ENCODE measurements at places on chromosomes 11 and 22.
A peak's percentile ranks its signal among the peaks of the same experiment; 100 is the strongest.

GRCh38 chr11:20369826-20370225 lies 6.3 kb downstream of the HTATIP2 start:
- DNase-seq = no peak

GRCh38 chr22:50526834-50527801 lies 1.7 kb upstream of the SCO2 start:
- peak; percentile 67 for DNase-seq

GRCh38 chr11:30412509-30412908 lies 89.6 kb downstream of the ARL14EP start:
- DNase-seq = no peak

GRCh38 chr11:20161230-20161918 lies 1.1 kb upstream of the DBX1 start:
- no peak for DNase-seq

DNA sequence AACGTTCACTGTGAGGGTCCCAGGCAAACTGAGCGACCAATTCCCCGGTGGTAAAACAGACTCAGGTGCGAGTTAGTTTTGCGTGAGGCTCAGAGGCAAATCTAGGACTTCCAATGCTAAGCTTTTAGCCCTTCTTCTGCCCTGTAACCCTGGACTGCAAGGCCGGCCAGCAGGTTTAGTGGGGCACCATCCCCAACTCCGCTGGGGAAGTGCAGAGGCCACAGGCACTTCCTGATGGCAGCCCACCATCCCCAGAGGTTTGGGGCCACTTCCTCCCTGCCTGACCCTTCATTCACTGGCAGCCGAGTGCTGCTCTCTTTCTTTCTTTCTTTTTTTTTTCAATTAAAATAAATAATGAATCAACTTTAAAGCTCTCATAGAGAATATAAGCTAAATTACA lies 124.6 kb upstream of the B3GAT1 start:
- DNase-seq = no peak

DNA sequence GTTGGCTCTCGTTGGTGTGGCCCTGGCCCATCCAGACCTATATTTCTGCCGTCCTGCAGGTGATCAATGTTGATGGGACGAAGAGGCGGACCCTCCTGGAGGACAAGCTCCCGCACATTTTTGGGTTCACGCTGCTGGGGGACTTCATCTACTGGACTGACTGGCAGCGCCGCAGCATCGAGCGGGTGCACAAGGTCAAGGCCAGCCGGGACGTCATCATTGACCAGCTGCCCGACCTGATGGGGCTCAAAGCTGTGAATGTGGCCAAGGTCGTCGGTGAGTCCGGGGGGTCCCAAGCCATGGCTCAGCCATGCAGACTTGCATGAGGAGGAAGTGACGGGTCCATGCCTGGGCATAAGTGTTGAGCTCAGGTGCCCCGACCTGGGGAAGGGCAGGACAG lies 57.1 kb upstream of the PPP6R3 start:
- DNase-seq = no peak

- DNase-seq = no peak
Observed at GRCh38 chr22:35478633-35479107, 62.0 kb upstream of the RASD2 start.

DNA sequence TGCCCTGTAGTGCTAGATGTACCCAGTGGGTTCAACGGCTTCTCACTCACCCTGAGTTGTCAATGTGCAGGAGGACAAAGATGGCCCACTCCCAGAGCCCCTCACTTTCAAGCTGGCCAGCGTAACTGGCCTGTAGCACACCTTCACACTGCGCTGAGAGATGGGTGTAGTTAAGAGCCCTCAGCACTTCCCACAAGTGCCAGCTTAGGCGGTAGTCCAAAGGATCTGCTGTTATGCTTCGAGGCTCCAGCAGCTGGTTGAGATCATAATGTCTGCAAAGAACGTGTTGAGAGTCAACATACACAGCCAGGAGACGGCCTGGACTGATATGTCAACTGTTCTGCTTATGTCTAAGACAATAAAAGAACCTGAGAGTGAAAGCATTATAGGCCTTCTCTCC lies 14.7 kb upstream of the CHRNA10 start:
- DNase-seq = no peak

DNA sequence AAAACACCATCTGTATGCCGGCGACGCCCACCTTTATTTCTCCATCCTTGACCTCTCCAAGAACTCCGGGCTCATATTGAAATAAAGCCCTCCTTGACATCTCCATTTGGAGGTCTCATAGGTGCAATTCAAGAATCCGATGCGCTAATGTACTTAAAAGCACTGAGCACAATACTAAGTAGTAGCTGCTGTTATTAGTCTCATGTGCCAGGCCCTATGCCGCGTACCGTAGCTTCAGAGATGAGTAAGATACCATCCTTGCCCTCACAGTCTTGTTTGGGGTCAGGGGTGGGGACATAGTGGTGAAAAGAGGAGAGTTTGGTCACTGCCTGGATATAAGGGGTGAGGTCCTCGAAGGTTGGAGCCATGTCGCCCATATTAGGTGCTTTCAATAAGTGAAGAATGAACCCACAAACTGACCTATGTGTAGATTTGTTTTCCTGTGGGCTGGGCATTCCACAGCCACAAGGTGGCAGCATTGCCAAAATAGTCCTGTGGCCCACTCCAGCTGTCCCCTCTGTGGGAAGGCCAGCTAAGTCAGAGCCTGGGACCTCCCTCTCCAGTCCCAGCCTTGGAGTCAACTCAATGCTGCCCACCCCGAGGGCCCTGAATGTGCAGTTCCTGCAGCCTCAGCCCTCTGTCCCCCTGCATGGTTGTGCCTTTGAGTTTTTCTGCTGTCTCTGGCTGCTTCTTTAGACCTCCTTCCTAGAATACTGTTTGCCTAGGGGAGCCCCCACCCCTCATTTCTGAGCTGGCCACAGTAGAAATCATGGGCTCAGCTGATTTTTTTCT lies 6.5 kb downstream of the DCPS start:
- peak; percentile 9 for DNase-seq

DNA sequence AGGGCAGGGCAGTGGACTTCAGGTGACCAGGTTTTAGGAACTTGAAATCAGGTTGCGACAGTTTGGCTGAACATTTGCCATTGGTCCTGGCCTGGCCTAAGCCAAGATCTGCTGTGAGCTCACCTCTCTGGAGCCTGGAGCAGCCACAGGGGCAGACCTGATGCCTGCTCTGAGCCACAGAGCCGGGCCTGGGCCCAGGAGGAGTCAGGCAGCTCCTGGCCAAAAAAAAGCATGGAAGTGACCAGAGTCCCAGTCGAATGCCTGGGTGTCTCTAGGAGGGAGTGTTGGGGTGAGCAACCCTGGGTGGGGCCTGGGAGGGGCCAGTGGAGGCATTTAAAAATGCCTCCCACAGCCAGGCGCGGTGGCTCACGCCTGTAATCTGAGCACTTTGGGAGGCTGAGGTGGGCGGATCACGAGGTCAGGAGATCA lies 6.0 kb upstream of the OMP start:
- no peak for DNase-seq

GRCh38 chr11:95035316-95035715 lies 10.3 kb downstream of the KDM4E start:
- no peak for DNase-seq

GRCh38 chr11:117328375-117329010 lies 839 bp downstream of the CEP164 start:
- no peak for DNase-seq

GRCh38 chr11:65719871-65720210 lies 757 bp downstream of the RNASEH2C start:
- no peak for DNase-seq

DNA sequence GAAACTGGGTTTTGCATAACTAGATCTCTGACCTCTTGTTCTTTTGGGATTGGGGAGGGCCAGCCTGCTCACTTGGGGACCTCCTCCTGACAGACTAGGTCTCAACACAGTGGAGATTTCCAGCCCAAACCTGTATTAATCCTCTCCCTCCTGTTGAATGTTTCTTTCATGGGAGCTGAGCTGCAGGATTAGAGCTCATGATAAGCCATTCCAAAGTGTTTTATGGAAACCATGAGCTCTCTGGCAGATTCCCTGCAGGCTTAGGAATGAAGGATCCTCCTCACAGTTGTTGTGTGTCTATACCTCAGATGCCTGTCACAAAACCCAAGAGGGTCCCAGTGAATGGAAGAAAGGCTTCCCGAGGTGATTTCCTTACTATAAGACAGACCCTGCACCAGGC lies 248.4 kb upstream of the B3GAT1 start:
- DNase-seq = no peak

DNA sequence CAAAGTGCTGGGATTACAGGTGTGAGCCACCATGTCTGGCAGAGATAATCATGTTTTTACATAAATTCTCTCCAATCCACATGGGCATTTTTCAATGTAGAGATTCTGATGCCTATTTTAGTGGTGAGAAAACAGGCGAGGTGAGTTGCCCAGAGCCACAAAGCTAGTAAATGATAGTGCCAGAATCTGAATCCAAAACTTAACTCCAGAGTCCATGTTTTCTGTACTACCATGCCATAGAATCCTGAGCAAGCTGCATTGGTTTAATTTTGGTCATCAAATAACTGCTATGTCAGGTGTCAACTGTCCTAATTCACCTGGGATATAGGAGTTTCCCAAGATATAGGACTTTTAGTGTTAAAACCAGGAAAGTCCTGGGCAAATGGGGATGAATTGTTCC lies 13.6 kb downstream of the NEFH start:
- DNase-seq = no peak

GRCh38 chr11:3091846-3092602 lies 34.8 kb upstream of the CARS1 start:
- peak; percentile 58 for DNase-seq

DNA sequence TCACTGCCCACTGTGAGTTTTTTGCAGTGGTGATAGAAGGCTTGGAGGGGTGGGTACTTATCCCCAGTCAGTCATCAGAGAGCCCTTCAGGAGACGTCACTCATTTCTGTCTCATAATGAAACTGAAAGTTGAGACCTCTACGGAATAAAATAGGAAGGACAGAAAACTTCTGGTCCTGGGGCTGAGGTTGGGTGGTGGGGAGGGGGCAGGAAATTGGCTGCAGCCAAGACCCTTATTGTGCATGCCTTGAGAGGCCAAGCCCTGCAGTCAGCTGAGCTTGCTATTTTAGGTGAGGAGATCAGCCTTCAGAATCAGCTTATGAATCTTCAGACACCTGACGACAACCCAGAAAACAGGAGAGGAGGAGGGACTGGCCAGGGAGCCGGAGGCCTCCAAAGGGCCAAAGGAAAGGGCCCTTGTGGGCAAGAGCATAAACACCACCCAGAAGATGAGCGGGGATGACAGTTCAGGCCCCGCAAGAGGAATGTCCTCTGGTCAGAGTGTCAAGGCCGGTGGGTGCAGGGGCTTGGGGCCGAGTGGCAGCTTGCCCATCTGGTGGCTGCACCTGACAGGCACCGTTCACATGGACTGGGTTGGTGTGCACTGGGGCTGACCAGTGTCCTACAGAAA lies 17.9 kb upstream of the ADA2 start:
- no peak for DNase-seq

DNA sequence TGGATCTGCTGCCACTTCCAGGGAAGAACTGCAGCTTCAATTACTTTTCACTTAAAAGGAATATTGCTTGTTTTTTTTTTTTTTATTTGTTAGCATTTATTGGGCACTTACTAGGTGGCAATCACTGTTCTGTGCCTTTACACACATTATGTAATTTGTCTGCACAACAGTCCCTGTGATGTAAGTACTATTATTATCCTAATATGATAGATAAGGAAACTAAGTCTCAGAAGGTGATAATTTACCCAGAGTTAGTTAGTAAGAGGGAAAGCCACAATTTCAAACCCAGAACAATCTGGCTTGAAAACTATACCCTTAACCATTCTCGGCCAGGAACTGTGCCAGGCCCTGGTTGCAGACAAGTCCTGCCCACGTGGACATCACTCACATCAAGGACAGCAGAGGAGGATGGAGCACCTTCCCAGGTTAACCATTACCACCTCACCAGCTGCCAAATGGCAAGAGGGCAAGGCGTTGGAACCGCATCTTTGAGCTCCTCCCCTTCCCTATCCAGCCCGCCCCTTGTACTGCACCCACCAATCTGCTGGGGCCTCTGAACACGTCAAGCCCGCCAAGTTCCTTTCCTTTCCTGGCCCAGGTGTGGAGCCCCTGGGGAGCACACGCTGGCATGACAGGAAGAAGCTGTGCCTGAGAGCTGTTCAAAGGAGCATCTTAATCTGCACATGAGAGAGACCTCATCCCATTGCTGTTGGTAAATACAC lies 78.4 kb downstream of the NAV2 start:
- no peak for DNase-seq

DNA sequence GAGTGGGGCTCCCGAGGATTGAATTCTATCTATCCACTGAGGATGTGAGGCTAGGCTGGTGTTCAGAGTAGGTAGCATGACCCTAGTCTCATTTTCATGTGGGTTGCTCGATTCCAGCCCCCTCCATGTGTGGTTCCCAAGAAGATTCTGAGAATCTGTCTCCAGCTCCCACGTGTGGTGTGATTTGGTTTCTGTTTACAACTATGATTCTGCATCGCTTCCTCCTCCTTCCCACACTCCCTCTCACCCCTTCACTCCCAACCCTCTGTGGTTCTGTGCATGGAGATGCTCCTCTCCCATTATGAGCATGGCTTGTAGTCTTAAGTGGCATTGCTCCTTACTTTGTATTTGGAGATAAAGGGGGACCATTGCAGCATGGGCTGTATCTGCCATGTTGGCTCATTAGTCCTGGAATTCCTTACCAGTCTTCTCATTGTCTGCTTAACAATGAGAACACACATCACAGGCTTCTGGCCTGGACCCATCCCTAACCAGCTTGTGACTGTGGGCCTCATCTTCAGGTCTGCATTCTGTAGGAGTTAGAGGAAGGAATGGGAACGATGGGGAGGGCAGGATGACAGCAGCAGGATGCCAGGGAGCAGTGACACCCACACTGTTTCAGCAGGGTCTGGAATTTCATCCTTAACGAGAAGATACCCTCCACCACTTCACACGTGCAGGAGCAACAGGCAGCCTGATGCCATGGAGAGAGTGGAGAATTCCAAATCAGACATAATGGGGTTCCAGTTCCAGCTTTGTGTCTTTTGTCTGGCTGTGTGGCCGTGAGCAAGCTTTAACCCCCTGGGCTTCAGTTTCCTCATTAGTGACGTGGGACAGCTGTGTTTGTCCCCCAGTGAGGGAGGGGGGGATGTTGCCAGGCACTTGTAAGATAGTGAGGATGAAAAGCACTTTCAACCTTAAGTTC lies 86.0 kb downstream of the CCDC81 start:
- DNase-seq = no peak

DNA sequence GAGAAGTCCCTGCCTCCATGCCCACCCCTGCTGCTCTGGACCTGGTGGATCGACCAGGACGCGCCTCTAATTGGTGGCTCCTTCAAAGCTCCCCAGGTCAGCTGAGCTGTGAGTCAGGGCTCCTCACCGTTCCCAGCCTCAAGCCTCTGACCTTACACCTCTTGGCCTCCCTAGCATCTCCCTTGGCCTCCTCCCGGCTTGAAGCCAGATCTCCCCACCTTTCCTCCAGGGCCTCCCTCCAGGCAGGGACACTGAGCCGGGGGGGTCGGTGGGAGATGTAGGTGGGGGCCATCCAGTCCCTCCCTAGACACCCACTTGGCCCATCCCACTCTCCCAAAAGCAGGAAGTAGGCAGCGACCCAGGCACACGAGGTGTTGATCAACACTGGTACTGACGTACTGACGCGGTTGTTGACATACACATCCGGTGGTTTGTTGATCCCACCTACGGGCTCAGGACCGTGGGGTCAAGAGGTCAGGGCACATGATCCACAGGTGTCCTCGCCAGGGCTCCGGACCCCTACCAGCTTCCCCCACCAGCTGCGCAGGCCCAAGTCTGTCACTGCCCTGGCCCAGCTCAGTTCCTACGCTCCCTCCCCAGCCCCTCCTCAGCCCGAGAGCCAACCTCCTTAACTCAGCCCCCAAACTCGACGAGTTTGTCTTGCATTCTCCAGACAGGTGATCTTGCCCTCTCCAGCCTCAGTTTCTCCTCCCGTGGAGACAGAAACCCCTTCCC lies 802 bp downstream of the ATG2A start:
- DNase-seq = no peak

- DNase-seq = peak; percentile 89
Observed at GRCh38 chr11:19756675-19757475, 44.2 kb downstream of the NAV2 start.
